Epithelial cell of prostate (primary cell): ENCODE measurements at places on chromosomes 12 and 14.

GRCh38 chr14:99995700-99996356, 69.4 kb upstream of the EVL start:
- no peak for DNase-seq

DNA sequence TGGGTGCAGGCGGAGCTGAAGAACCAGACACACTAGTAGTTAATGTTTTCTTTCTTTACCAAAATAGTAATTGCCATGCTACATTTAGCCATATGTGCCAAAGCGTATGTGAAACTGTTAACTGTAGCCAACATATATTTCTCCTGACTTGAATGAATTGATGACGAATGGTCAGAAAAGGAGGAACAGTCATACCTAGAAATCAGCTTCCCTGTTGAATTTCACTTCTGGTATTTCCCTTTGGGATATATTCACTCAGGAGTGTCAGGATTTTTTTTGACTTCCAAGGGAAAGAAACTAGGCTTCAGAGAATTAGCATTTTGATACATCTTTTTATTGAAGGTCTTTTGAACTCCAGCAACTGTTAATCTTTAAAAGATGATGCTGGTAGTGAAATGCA, 87.0 kb downstream of the ERC1 start:
- no peak for DNase-seq

DNA sequence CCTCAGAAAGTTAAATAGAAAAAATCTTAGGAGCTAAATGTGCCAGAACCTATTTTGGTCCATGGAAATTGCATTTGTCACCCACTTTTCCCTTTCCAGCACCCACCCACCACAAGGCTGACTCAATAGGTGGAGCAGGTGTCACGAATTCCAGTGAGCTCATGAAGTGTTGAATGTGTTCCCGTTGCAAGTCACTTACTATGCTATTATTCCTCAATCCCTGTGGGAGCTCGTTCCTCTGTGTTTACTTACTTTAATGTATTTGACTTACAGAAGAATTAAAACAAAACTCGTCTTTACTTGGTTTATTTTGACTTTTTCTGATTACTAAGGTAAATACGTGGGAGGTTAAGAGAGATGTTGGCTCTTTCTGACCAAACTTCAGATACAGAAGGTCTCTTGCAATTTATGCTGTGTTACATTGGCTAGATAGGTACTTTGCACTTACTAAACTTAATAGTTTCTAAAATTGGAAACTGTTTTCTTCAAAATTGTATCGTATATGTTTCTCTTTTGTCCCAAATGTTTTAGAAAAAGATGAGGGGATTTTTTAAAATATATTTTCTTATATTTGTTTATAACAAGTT, 269.4 kb upstream of the NOVA1 start:
- no peak for DNase-seq

DNA sequence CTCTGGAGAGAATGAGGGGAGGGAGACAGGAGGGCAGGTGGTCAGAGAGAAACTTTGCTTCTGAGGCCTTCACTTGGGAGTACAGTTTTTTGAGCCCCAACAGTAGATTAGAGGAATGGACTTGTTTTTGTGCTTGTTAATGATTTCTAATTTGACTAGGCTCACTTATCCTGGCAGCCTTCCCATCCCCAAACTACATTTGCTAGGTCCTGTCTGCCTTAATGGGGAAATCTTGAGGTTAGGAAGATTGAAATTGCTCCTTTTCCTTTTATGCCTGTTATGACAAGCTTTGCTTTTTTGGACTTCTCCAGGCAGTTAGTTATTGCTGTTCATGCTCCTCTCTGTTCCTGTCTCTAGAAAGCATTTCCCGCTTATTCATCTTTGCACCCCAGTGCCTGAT, 37.7 kb downstream of the SYNE2 start:
- DNase-seq: no peak

GRCh38 chr12:119115296-119115905, 63.3 kb upstream of the HSPB8 start:
- DNase-seq: no peak

DNA sequence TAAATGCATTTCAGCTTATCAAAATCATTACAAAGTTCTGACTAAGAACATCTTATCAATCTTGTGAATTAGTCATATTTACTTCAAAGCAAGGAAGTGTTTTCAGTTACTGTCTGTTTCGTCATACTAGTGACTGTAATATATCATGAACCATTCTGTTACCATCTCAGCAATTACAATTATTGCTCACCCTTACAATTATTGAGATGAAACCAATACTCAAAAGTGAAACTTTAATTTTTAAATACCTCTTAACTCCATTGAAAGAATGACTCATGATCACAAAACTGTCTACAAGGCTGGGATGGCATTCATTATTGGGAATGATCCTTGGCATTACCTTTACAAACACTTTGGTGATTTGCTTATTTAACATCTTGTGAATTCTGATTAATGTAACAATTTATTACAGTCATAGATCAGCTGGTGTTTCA, 90.3 kb downstream of the RPS6KA5 start:
- peak; percentile 44 for DNase-seq

DNA sequence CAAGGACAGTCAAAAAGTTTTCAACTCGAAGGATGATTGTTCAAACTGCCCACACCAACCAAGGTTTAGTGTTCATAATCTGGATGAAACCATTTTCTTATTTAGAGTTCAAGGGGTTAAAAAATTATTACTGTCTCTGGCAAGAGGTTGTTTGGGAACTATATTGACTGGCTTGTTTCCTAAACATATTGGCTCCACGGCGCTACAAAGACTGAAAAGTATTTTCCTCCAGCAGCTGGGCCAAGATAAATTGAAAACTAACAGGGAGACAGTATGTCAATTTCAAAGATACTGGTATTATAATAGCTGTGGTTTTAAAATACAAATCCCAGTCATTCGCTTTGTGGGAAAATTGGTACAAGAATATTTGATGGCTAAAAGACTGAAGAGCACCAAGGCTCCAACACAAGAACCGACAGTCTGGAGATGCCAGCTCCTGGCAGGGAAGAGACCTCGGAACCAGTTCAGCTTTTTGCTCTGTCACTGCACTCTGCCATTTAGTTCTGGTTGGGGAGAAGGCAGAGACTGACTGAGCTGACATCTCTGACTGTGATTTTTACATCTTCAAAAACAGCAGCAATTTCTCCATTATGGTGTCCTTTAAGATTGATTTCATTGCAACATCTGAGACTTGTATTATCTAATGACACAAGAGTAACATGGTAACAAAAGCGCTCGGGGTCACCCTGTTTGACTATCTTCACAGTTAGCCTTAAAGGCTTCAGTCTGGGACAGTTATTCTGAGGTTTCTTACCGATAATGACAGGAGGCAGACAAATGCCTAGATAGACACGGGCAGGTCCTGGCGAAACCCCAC, 62.0 kb downstream of the ST8SIA1 start:
- no peak for DNase-seq

DNA sequence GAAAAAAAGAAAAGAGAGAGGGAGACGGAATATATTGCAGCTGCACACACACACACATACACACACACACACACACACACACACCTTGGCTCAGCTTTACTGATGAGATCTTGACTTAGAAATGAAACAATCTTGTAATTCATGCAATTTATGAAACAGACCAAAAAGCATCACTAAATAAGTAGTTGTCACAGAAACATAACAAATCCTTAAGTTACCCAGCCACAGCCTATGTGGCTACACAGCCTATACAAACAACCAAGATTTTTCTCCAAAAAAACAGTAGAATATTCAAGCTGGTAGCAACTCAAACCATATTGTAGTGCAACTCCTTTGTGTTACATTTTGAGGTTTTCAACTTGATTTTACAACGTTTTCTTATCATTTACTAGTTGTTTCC, 37.9 kb upstream of the GNG2 start:
- DNase-seq: no peak

DNA sequence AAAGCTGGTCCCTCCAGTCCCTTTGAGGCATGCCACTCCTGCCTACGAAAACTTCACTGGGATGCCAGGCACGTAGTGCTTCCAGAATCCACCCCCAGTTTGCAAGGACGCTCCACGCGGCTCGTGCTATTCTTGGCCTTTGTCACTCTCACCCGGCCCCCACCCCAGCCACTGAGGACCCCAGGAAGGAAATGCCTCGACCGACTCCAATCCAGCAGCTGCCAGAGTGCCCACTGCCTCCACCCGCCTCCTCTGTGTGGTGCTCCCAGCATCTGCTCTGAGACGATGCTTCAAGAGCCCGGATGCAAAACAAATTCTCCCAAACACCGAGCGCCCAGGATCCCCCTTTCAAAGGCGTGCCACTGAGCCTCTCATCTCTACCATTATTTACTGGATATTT, 123.9 kb downstream of the RFLNA start:
- DNase-seq: no peak
